ENCODE measurements at places on chromosomes 5 and 9.
A peak's percentile ranks its signal among the peaks of the same experiment; 100 is the strongest.

- DNase-seq, result no peak
These were observed 3.3 kb downstream of the SLC36A2 start for GRCh38 chr5:151344088-151344487.

DNA sequence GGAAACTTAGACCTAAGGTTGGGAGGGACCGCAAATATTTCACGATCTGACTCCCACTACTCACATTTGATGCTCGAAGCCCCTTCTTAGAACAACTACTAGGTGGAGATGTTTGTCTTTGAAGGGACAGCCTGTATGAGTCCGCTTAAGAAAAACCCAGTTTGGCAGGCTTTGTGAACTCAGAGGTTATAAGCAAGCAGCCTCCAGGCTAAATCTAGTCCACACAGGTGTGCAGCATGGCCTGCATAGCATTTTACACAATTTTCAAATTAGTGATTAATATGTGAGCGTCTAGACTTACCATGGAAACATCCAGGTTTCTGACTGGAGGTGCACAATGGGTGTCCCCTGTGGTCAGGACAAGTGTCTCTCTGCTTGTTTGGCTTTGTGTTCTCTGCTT is 127.1 kb downstream of the KIF4B start:
- no peak for DNase-seq

- DNase-seq, result no peak
These were observed 168.5 kb downstream of the GAS1 start for GRCh38 chr9:86778761-86779160.

- no peak for DNase-seq
These were observed 407.2 kb downstream of the EFNA5 start for GRCh38 chr5:107263387-107264018.

DNA sequence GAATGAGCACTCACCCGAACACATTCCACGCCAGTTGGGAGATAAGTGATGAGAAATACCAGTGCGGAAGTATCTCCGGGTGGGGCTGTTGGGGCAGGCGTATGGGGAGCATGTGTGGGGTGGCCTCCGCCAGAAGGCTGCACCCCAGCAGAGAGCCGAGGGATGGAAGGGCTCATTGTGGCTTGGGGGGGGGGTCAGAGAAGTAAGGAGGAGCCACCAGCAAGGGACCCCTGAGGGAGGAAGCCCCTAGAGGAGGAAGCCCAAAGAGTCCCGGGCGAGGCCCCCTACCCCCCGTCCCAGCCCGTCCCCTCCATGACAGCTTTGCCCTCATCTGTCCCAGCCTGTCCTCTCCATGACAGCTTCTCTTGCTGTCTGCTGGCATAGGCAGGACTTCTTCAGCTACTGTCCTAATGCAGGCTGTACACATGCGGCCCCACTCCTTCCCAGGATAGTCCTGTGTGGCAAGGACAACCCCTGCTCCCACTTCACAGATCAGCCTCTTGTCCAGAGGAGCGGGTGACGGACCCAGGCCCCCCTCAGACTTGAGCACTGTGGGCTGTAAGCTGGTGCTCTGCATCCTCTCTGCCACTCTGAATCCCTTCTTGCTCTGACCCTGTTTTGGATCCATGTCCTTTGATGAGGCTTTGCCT is 239.6 kb downstream of the CACNA1B start:
- no peak for DNase-seq

DNA sequence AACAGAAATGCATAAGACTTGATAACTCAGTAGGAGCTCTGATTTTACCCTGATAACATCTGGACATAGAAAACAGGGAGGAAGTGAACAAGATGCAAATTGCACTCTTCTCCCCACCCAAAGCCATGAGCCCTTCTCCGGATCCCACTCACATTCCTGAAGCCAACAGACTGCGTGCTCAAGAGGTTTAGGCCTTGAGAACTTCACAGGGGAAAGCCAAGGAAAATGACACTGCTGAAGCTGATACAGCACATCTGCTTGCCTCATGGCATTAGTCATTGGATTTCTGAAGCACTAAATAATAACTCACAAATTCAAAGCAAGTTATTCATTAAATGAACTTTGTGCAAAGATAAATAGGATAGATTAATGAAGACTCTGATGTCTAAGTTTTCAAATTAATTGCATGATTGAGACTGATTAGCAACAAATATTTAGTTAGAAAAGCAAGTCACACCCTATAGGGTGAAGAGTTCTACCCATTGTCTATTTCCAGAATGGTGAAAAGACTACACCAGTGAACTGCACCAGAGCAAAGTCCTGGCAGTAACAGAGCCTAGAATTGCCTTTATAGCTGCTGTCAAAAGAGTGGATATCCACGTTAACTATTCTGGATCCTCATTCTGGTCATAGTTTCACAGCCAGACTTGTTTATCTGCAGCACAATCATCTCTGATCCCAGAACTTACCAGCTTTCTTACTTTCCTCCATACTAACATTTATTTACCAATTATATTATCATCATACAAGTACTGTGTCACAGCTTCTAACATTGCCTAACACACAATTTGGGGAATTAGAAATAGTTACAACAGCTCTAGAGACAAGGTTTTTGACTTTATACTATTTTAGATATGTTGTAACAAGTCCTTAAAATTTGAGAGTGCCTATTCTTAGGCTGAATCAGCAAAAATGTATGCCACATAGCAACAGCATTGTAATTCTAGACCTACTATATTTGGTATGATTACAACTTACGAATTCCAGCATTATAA is 432.1 kb upstream of the RGMB start:
- DNase-seq, result no peak

DNA sequence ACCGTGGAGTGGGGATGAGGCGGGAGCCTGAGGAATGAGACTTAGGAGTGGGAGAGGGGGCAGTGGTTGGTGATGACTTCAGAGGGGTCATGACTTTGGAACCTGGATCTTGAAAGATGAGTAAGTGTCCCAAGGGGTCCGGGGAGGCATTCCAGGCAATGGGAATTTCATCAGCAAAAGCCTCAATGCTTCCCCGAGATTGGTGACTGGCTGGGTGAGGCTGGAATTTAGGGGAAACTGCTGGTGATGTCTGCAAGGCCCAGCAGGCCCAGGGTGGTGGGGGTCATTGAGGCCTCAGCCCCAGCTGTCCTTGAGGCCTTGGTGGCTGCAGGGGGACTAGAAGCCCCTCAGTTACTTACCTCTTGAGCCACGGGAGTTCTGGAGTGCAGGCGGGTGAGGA is 7.5 kb downstream of the NDST1 start:
- no peak for DNase-seq

DNA sequence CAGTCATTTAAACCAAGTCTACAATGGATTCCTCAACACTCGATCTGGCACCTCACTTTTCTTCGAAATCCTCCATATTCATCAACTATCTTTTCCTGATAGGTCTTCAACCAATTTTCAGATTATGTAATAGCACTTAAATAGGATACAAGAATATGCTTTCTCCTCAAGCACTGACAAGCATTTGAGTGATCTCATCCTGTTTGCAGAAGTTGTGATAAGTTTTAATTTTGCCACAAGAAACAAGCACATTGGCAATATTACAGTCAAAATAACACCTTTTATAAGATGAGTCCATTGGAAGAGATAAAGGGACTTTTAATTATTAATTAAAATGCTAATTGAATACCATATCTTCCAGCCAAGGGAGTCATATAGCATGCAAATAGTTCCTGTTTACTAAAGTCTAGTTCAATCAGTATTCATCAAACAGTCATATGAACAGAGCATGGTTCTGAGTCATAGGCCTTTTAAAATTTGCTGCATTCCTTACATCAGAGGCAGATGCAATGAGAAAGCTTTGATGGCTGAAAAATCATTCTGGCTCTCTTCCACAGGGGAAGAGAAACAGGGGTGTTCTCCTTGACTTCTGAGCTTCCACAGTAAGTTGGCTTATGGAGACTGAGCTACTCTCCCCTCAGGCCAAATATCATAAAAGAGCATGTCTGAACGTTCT is 32.7 kb upstream of the ZCCHC9 start:
- peak; percentile 39 for DNase-seq

GRCh38 chr9:79334001-79334400 is 237.8 kb upstream of the TLE4 start:
- no peak for DNase-seq

DNA sequence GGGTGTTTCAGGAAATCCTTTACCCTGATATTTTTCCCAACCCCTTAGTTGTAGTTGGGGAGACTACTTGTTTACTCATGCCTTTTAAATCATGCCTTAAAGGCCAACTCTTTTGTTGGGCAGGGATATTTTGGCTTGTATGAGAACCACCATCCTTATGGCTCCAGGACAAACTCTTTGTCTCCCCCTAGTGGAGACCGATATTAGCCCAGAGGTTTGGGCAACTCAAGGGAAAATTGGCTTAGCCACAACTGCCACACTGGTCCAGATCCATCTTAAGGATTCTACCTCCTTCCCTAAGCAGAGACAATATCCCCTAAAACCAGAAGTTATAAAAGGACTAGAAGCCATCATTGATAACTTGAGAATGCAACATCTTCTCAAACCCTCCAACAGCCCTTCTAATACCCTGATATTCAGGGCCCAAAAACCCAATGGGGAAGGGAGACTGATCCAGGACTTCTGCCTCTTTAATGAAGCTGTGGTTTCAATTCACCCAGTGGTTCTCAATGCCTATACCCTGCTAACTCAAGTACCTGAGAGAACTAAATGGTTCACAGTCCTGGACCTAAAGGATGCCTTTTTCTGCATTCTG is 100.9 kb upstream of the HCN1 start:
- DNase-seq, result no peak

GRCh38 chr9:16571127-16571802 is 299.2 kb downstream of the BNC2 start:
- DNase-seq, result no peak

GRCh38 chr9:20838218-20838617 is 154.2 kb downstream of the FOCAD start:
- no peak for DNase-seq

GRCh38 chr9:121558473-121558872 is 58.8 kb upstream of the GGTA1 start:
- no peak for DNase-seq

- no peak for DNase-seq
These were observed 96.8 kb downstream of the ZCCHC7 start for GRCh38 chr9:37217161-37217560.

- no peak for DNase-seq
These were observed 89.6 kb upstream of the SGCD start for GRCh38 chr5:156237361-156237760.

DNA sequence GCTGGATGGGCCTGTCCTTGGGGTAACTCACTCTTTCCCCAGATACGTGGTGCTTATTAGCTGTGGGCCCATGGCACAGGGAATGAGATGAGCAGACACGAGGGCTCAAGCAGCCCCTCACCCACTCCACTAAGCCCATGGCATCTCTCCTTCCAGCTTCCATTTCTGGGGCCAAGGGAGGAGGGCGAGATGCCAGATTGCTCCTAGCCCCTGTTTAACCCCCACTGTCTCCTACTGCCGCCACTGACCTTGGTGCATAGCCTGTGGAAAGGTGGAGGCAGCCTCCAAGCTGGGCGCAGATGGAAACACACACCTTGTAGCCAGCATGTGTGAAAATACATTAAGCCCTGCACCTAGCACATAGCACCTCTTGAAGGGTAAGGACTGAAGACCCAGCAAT is 167.6 kb downstream of the FSTL4 start:
- DNase-seq, result no peak

GRCh38 chr9:1050125-1050895 is at the start of gene DMRT2:
Gene DMRT2, plus strand, starts transcription at chr9:1050357. Its CDS starts 1,257 bp downstream, at chr9:1051614.
- DNase-seq, result no peak

- no peak for DNase-seq
These were observed 41.3 kb upstream of the HSPA9 start for GRCh38 chr5:138616508-138616907.

DNA sequence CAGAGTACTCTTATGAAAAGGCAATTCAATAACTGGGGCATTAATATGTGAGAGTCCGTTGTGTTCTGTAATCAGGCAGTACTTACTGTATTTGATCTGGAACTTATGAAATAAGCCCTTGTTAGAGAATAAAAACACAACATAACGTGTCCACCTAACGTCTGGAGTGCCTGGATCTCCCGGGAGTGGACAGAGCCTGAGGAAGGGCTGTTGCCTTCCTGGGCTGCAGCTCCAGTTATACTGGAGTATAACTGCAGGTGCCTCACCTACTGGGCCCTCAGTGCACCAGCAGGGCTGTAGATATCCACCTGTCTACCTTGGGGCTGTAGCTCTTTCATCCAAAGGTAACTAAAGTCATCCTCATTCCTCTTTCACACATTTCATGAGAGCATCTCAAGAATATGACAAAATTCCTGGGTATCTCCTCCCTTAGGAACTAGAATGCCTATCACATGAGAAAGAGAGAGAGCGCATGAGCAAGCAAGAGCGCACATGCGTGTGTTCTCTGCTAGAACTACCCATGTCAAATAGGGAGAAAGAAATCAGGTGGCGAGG is 200.1 kb downstream of the GAPVD1 start:
- no peak for DNase-seq

DNA sequence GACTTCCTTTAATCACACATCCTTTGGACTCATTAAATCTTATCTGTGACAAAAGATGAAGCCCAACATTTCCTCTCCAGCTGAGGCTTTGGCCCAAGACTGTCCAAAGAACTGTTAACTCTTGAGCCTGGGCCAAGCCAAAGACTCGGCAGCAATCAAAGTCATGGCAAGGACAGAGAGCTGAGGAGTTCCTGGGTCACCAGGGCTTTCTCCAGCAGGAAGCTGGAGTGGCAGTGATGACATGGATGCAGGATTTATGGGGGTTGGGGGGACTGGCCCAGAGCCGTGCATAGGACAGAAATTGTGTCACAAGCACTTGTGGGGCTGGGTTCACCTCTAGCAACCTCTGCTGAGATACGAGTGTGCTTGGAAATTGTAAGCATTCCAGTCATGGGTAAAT is 440.3 kb downstream of the PLK2 start:
- DNase-seq, result no peak

Data from SK-N-MC (cell line).